Neural crest cell (in vitro differentiated cells): ENCODE measurements at places on chromosomes 12 and 14.

GRCh38 chr12:109449845-109450532 is 27.1 kb downstream of the KCTD10 start:
- peak overlapping the region; percentile 52 for H3K27ac ChIP-seq
- no peak overlapping the region for H3K4me3 ChIP-seq
- DNase-seq = no peak
- no peaks in the 10 kb centered on the region for H3K4me1 ChIP-seq
- H3K36me3 ChIP-seq = peaks cover 2% of the 10 kb centered on the region

DNA sequence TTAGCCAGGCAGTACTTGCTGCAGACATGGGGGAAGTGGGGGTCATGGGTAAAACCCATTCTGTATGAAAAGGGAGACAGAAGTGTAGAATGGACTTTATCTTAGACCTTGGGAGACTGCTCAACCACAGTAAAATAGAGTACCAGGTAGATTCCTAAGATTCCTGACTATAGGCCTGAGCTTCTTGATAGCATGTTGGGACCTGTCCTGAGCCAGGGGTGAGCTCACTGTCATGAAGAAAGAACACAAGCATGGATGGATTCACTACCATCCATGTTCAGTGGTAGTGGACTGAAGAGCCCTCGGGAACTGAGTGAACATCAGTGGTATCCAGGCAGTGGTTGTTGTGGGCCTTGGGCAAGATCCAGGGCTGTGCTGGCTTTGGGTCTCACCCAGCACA is 1003.8 kb downstream of the TMTC2 start:
- H3K4me3 ChIP-seq = no peak overlapping the region
- H3K4me1 ChIP-seq = no peaks in the 10 kb centered on the region
- H3K36me3 ChIP-seq = peaks cover 3% of the 10 kb centered on the region
- H3K27me3 ChIP-seq = no peaks in the 10 kb centered on the region

DNA sequence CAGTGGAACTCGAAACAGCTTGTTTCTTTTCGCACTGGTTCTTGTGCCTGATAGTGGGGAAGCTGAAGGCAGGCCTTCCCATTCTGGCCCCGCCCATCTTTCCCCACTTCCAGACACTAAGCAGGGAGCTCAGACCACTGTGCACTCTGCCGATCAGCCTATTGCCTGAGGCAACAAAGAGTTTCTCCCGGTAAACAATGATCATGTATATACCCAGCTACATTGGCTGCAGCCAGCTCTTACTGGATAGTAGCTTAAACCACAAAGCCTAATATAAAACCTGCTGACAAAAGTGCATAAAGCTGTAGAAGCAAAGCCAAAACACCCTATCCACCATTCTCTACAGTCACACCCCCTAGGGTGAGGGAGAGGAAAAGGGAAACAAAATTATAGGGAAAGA is 24.7 kb upstream of the GLIPR1 start:
- H3K4me1 ChIP-seq = peaks cover 5% of the 10 kb centered on the region
- no peak for DNase-seq
- H3K36me3 ChIP-seq = peaks cover 5% of the 10 kb centered on the region
- H3K27ac ChIP-seq = no peak overlapping the region

DNA sequence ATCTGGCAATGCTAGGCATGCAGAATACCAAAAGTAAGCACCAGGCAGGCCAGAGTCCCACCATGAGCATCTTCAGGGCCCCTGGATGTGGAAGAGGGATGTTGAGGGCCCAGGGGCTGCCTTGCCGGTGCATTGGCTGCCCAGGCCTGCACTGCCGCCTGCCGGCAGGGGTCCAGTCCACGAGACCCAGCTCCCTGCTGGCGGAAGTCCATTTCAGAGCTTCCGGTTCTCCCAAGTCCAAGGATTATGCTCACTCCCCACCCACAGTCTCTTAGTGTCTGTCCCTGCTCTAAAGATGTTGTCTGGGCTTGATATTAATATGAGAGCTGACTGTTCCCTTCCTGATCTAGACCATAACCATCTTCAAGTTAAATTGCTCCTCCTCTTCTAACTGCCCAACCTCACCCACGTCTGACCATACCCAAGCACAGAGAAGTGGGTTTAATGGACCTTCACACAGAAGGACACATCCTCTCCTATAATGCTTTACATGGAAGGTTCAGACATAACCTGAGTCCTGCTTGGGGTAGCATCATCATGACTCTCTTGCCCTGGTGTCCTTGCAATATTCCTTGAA is 117.4 kb downstream of the DAD1 start:
- H3K4me3 ChIP-seq = no peak overlapping the region
- H3K4me1 ChIP-seq = peaks cover 17% of the 10 kb centered on the region
- DNase-seq = peak; percentile 44
- no peak overlapping the region for H3K27ac ChIP-seq
- peaks cover 12% of the 10 kb centered on the region for H3K27me3 ChIP-seq

DNA sequence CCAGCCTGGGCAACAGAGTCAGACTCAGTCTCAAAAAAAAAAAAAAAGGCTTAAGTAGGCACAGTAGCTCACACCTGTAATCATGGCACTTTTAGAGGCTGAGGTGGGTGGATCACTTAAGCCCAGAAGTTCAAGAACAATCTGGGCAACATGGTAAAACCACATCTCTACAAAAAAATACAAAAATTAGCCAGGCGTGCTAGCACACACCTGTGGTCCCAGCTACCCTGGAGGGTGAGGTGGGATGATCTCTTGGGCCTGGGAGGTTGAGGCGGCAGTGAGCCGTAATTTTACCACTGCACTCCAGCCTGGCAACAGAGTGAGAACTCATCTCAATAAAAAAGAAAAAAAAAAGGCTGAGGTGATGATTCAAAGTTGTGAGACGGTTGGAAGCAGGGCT is 9.1 kb upstream of the RESF1 start:
- peaks cover 4% of the 10 kb centered on the region for H3K4me1 ChIP-seq
- DNase-seq = no peak
- no peak overlapping the region for H3K4me3 ChIP-seq
- H3K27me3 ChIP-seq = no peaks in the 10 kb centered on the region
- no peak overlapping the region for H3K27ac ChIP-seq
- peaks cover 9% of the 10 kb centered on the region for H3K36me3 ChIP-seq

DNA sequence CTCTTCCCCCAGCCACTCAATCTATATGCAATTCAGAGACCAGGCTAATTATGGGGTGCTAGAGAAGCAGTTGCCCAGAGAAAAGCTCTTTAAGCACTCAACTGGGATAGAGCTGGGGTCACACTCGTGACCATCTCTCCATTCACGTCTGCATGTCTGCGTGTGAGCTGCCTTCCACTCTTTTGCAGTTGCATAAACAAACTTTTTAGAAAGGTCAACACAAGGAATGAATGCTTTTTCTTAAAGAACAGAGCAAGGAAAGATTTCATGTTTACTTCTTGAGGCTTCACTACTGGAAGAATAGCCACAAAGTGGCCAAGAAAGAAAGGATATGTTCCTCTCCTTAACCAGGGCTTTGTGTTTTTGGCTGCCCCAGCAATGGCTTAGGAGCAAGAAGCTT is 151.1 kb downstream of the SAMD4A start:
- no peaks in the 10 kb centered on the region for H3K36me3 ChIP-seq
- no peak overlapping the region for H3K27ac ChIP-seq
- H3K4me3 ChIP-seq = no peak overlapping the region
- peaks cover 7% of the 10 kb centered on the region for H3K4me1 ChIP-seq
- DNase-seq = no peak

DNA sequence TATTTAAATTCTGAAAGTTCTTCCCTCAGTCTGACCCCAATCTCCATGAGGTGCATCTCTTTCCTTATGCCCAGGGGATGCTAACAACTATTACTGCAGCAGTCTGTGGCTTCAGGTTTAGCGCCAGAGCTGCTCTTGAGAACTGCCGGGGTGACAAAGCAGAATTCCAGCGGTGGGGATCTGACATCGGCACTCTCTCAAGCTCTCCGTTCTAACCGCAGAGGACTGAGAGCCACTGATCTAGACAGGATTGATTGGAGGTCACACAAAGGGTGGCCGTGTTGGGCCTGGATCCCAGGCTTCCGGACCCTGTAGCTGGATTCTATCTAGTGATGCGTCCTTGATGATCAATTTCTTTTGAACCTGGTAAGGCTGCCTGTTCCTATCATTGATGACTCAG is 155.6 kb upstream of the TMEM132C start:
- no peak overlapping the region for H3K27ac ChIP-seq
- H3K4me1 ChIP-seq = no peaks in the 10 kb centered on the region
- no peak for DNase-seq
- H3K27me3 ChIP-seq = peaks cover 2% of the 10 kb centered on the region
- H3K36me3 ChIP-seq = no peaks in the 10 kb centered on the region

DNA sequence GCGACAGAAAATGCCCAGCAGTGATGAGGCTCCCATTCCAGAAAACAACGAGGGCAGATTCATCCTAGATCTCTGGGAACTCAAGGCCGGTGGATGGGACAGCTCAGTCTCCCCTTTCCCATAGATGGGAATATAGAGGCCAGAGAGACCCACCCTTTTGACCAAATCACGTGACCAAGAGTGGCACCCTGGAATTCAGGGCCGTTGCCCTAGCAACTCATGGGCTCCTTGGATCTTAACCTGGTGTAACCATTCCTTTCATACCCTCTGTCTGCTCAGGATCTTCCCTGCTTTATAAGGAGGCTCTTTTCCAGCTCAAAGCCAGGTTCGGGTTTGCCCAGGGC is 8.4 kb upstream of the LRTM2 start:
- DNase-seq = no peak
- H3K36me3 ChIP-seq = peaks cover 2% of the 10 kb centered on the region
- peaks cover 44% of the 10 kb centered on the region for H3K4me1 ChIP-seq
- no peak overlapping the region for H3K27ac ChIP-seq

DNA sequence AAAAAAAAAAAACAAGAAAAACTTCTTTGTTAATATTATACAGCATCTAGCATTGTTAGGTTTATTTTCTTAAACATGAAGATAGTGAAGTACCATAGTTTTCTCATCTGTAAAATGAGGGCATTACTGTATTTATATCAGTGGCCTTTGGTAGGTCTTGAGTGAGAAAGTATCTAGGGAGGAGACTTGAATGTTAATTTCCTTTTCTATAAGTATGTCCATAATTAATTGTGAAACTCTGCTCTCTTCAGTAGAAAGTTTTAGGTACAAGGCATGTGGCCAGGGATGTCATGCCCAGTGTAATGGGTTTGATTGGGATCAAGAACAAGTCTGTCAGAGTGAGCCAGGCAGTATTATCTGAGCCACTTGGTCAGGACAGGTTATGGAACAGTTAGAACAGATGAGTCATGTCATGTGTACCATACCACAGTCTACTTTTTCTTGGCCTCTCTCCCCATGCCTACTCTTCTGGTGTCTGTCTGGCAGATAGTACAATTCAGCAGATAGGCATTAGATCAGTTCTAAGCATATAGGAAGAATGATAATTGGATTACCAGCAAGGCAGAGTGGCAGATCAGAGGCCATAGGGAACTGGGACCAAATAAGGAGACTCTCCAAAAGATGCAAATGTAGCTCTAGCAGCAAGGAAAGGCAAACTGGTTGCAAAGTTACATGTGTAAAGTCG is 30.4 kb downstream of the FBXO34 start:
- H3K27me3 ChIP-seq = no peaks in the 10 kb centered on the region
- peaks cover 7% of the 10 kb centered on the region for H3K36me3 ChIP-seq
- no peak for DNase-seq

DNA sequence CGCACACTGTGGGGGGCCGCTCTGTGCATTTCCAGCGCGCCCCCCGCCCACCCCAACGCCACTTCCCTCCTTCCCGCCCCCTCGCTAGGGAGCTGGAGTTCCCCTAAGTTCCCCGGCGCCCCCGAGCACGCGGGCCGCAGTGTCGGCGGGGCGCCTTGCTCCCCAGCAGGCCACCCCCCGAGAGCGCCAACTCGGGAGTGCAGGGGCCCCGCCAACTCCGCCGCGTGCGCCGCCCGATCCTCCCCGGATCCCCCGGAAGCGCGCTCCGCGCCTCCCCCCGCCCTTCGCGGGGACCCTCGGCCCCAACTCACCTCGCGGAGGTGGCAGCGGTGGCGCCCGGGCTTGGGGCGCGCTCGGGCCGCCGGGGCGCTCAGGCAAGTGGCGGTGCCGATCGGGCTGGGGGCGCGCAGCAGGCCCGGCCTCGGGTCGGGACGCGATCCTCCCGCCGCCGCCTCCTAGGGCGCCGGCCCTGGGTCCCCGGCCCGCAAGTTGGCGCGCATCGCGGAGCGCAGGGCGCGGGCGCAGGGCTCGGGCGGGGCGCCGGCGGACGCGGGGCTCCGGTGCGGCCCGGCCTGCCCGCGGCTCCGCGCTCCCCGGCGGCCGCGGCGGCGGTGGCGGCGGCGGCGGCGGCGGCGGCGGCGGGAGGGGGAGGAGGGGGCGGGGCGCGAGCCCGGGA is at the start of gene NCOR2:
Gene NCOR2 (minus strand): TSS at position 616 of the 676 bp plus-strand sequence. CDS start 72,361 bp downstream, outside the sequence.
- no peaks in the 10 kb centered on the region for H3K36me3 ChIP-seq
- H3K27me3 ChIP-seq = peaks cover 7% of the 10 kb centered on the region
- H3K4me3 ChIP-seq = peak within 1 kb of the TSS; percentile 89
- H3K4me1 ChIP-seq = peaks cover 39% of the 10 kb centered on the region

DNA sequence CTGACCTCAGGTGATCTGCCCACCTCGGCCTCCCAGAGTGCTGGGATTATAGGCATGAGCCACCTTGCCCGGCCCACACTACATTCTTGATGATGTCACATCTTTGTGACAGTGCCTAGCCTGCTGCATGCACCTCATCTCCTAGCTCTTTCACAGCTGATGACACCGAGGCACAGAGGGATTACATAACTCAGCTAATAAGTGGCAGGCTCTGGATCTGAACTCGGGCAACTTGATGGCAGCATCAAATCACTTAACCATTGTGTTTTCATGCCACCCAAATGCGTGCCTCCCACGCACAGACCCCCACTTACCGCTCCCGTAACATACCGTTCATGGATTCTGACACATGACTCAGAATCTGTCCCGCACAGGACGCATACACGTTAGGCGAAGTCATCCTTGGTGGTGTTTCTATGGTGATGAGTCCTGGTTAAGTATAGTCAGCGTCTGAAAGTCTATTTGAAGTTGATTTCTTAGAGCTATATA is 7.4 kb downstream of the TMEM120B start:
- H3K4me3 ChIP-seq = no peak overlapping the region
- no peak for DNase-seq
- no peaks in the 10 kb centered on the region for H3K27me3 ChIP-seq
- H3K36me3 ChIP-seq = no peaks in the 10 kb centered on the region
- peaks cover 24% of the 10 kb centered on the region for H3K4me1 ChIP-seq

DNA sequence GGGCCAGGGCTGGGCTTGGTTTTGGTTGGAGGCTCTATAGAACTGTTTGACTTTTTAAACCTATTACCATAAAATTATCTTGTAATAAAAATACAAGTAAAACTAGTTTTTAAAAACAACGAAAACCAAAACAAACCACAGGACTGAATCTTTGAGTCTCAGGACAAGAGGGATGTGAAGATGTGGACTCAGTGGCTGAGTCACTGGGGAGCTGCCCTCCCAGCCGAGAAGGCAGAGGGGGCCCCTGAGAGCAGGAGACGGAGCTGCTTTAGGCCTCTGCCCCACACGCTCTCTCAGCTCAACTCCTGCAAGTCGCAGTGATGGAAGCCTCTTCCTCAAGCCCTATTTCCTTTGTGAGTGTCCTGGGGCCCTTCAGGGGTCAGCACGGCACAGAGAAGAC is 59.0 kb downstream of the CDC42BPB start:
- H3K27me3 ChIP-seq = no peaks in the 10 kb centered on the region
- H3K36me3 ChIP-seq = peaks cover 6% of the 10 kb centered on the region

- no peaks in the 10 kb centered on the region for H3K27me3 ChIP-seq
- no peak for DNase-seq
- no peak overlapping the region for H3K27ac ChIP-seq
- peaks cover 46% of the 10 kb centered on the region for H3K4me1 ChIP-seq
- H3K36me3 ChIP-seq = no peaks in the 10 kb centered on the region
Observed at GRCh38 chr14:23005451-23006187, 4.3 kb downstream of the C14orf93 start.
